ENCODE measurements at places on chromosomes 7 and 10.
A peak's percentile ranks its signal among the peaks of the same experiment; 100 is the strongest.

DNA sequence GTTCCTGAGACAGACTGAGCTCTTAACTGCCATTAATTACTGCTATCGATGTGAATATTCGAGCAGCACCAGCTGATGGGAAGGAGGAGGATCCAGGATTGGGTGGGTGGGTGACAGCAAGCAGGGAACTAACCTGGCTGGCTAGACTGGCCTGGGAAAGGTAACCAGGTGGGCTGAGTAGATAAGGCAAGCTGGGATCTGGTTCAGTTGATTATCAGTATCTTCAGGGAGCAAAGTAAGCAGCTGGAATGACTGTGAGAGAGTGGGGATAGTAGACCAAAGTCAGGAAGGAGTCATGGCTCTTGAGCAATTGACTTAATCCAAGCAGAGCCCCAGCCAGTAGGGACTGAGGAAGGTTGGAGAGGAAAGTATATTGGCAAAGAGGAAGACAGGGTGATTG lies 46.9 kb upstream of the KMT2E start:
- no peak for DNase-seq

GRCh38 chr7:3959364-3959763 lies 658.3 kb downstream of the SDK1 start:
- DNase-seq: no peak

DNA sequence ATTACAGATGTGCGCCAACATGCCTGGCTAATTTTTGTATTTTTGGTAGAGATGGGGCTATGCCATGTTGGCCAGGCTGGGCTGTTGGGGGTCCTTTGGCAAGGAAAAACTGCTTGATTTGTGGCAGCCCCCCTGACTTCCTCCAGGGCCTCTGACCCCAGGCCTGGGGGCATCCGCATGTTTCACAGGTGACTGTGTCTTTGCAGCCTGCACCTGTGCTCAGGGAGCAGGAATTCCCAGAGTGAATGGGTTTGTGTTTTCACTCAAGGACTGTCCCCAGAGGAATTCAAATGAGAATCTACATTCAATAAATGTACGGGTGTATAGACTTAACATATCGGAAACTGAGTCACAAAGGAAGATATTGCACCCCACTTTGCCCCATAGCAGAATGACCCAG lies 11.6 kb upstream of the CLIP2 start:
- DNase-seq: no peak

- no peak for DNase-seq
Observed at GRCh38 chr7:148921189-148921588, 37.1 kb upstream of the EZH2 start.

GRCh38 chr7:74617180-74617744 lies 40.3 kb upstream of the GTF2I start:
- DNase-seq: no peak

GRCh38 chr7:128361411-128362379 lies at the start of gene PRRT4:
PRRT4 (minus strand) TSS chr7:128361690.
- no peak for DNase-seq

GRCh38 chr10:26491276-26491675 lies 53.1 kb downstream of the APBB1IP start:
- no peak for DNase-seq

- no peak for DNase-seq
Observed at GRCh38 chr10:5163487-5163886, 21.5 kb downstream of the AKR1C8 start.

DNA sequence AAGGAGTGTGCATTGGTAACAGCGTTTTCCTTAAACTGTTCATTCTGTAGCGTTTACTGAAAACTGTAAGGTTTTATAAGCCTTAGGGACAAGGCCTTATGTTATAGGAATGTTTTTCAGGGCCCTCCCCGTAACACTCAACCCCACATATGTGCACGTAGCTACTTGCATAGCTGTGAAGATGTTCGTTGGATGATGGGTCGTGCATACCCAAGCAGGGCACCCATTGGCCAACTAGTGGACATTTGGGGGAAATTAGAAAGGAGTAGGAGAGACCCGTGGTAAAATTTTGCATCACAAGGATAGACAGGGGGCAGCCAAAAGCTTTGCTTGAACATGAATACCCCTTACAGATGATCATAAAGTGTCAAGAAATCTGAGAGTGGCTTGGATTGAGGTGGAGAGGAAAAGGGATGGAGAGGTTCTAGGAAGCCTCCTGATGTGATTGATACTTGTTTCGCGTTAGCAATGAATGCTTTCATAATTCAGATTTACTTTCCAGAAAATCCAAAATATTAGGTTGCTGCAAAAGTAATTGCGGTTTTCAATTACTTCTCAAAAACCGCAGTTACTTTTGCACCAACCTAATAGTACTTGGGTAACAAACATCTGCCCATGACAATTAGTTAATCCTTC lies 878 bp downstream of the SEC61A2 start:
- DNase-seq: peak; percentile 69

GRCh38 chr10:71300555-71301370 lies 18.3 kb upstream of the SLC29A3 start:
- DNase-seq: no peak

DNA sequence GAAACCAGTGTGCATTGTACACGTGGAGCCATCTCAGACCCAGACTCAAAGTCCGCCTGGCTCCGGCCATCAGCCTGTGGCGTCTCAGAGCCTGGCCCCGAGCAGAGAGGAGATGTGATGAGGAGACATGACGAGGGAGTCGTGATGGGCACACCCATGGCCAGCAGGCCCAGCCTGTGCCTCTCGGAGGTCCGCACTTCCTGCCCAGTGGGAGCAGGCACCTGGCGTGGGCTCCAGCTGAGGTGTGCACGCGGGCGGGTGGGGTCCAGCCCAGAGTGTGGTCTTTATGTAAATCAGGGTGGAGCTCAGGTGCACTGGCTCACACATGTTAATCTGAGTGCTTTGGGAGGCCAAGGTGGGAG lies 26.0 kb upstream of the GPR146 start:
- no peak for DNase-seq

DNA sequence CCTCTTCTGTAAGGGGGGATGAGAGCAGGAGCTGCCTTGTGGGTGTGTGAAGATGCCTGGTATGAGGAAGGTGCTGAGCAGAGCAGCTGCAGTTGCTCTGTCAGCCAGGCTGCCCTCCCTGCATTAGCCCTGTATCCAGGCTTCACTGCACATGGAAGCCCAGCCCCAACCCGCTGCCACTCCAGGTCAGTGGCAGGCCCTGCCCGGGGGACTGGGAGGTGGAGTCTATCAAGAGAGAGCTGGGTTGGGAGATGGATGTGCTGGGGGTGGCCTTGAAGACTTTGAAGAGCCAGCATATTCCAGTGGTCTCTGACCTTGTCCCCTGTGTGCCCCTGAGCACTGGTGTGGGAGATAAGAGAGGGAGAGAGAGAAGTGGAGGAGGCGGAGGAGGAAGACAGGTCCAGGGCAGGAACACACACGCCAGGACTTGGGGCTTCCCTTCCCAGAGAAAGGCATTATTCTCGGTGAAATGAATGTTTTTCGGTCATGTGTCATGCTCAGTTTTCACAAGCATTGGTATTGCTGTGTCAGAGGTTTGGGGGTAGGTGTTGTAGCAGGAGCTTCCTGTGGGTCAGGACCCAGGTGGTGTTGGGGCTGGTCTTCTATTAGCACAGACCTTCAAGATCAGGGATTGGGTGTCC lies 2.6 kb downstream of the PPIF start:
- DNase-seq: no peak

DNA sequence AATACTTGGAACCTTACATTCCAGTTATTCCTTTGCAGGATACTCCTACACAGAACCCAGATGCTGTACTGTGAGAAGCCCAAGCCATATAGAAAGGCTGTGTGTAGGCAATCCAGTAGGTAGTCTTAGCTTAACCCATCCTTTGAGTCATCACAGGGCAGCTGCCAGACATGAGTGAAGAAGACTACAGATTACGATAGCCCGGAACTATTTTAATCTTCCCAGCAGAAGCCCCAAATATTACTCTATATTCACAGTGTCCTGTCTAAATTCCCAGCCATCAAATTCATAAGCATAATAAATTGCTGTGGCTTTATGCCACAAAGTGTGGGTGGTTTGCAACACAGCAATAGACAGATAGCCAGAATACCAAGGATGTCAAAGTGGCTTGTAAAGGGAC lies 474.1 kb upstream of the STEAP1 start:
- no peak for DNase-seq

DNA sequence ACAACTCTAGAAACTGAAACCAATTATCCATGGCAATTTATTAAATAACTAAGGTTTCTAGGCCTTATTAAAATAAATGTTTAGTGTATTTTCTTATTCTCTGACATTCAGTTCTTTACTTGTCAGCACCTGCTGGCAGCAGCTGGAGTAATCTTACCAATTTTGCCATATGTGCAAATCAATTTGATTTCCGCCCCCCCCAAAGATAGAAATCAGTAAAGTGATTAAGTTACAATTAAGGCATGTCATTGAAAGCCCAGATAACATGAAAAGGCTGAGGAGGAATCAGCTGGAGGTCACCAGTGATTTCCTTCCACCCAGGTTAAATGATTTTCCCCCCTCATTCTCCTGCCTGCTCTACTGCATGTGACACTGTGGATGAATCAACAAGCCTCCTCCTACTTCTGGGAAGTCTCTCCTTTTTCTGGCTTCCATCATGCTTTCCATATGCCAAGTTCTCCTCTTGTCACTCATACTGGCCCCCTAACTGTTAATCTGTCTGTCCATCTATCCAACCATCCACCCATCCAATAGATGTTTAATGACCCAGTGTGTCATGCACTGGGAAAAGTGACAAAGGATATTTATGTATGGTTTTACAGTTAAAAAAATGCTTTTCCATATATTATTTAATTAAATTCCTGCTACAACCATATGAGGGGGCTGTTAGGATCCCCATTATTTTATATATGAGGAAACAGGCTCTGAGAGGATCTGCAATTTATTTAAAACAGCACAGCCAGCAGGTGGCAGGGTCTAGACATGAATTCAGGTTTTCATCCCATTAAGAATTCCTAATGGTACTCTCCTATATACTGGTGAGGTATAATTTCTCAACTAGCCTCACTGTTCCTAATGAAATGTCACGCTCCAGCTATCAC lies 116.5 kb downstream of the ATXN7L1 start:
- peak; percentile 67 for DNase-seq

DNA sequence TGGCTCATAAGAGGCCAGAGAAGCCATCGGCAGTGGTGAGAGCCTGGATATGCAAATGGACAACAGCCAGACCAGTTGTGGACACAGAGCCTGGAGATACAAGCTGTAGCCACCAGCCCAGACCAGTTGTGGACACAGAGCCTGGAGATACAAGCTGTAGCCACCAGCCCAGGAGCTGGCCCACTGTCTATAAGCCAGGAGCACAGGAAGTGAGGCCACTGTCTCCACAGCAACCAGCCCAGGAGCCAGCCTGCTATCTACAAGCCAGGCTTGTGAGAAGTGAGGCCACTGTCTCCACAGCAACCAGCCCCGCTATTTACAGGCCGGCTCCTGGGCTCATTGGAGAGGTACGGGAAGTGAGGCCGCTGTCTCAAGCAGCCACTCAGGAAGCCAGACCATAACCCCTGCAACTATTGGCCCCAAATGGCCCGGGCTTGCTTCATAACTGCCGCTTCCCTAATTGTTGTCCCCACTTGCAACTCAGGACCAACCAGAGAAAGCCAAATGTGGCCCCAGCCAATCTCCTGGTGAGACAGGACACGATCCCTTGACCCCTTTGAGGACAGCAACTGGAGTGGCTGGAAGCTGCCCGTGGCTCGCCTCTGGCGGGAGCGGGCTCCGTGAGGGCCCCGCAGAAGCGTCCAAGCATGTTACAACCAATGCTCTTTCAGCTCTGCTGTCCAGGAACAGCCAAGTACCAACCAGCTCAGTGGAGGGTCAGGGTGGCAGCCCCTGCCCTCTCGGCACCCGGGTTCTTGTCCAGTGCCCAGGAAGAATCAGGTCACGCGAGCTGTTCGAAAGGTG lies 44.1 kb upstream of the CNPY1 start:
- peak; percentile 77 for DNase-seq

- DNase-seq: no peak
Observed at GRCh38 chr7:150507947-150508602, 6.6 kb upstream of the GIMAP7 start.

- no peak for DNase-seq
Observed at GRCh38 chr7:81688622-81689411, 81.0 kb downstream of the HGF start.

GRCh38 chr7:50730446-50731400 lies 52.0 kb downstream of the GRB10 start:
- no peak for DNase-seq

DNA sequence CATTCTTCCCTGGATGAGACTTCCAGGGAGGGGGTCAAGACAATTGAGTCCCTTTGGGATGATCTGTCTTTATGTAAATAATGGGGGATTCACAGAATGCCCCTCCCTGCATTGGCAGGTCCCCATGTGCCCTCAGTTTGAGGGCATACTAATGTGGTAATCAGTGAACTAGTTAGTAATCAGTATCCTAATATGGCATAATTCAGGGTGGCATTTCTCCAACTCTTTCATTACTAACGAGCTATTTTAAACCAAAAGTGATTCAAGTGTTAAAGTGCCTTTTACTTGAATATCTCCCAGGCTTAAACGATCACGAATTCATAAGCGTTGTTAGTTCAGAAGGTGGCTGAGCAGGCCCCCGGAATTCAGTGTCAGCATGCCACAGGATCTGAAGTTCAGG lies 1.6 kb upstream of the DNAJB6 start:
- DNase-seq: no peak

- no peak for DNase-seq
Observed at GRCh38 chr7:47503281-47503680, 78.6 kb downstream of the TNS3 start.

DNA sequence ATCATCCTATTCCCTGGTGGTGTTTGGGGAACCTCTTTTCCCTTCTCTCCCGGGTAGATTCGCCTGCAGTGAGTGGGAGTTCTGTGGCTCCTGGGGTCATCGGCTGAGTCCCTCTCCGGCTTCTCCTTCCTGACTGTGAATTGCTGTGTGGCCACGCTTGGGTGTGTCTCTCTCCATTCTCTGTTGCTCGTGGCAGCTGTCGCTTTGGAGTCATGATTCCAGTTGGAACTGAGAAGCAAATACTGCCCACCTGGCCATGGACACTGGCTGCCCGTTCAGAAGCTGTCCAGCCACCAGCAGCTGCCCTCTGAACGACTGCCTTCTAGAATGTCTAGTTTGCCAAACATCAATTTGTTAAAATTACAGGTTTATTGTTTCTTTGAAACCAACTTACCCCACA lies 23.1 kb upstream of the PITRM1 start:
- no peak for DNase-seq

DNA sequence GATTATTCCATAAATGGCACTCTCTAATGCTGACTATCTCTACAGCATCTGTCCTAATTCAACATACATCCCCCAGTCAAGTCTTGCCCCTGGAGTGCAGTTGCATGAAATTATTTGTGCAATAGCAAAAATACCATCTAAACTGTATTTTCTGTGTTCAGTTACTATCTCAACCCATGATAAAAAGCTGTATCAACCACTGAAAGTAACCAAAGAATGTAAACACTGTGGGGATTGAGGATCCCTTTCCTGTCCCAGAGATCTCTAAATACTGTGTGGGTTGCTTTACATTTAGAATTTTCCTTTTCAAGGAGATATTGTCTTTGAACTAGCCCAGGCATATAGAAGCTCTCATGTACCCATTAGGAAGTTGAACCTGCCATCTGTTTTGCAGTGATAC lies 23.9 kb upstream of the DGKI start:
- DNase-seq: no peak

DNA sequence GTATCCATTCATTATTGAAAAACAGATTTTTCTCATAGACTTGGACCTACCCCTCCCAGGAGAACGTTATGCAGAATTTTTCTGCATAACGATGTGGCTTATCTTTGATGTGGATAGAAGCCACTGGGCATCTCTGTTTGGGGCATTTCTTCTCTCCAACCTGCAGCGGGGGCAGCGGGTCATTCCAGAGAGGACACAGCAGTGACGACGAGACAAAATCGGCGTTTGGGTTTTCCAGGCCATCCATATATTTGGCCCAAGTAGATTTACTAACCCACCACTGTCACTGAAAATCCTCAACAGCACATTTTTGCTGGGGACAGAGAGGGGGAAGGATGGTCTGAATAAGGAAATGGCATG lies 299.3 kb upstream of the PITRM1 start:
- no peak for DNase-seq

Data from brain microvascular endothelial cell (primary cell).